ENCODE measurements at places on chromosomes 4 and X.

GRCh38 chr4:39369301-39369700, 3.1 kb upstream of the RFC1 start:
- DNase-seq = no peak

GRCh38 chr4:955931-956381, 17.4 kb downstream of the DGKQ start:
- DNase-seq = no peak

GRCh38 chr4:81665649-81666048, 193.9 kb upstream of the RASGEF1B start:
- DNase-seq = no peak

DNA sequence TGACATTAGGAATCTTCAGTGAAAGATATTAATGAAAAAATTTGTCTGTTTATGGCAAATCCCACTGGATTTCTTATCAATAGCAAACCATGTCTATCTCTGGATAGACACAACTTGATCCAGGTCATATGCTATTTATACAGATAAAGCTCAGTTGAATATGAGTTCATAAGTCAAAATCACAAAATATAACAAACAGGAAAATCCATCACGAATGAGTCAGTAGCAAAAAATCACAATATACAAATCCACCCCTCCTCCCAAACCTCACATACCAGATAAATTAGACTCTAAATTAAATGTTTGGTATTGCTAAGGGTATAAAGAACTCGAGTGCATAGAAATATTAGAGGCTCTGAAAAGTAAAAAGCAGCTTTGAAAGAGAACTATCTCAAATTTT, 420.5 kb downstream of the TLL1 start:
- no peak for DNase-seq

GRCh38 chr4:74117024-74117534, 18.1 kb upstream of the CXCL2 start:
- DNase-seq = no peak
